ENCODE measurements at places on chromosomes 6 and 20.

- no peak for DNase-seq
Measured at GRCh38 chr6:74764486-74764885, 441.4 kb downstream of the COL12A1 start.

- DNase-seq: no peak
Measured at GRCh38 chr20:64254571-64255360, 782 bp upstream of the PCMTD2 start.

DNA sequence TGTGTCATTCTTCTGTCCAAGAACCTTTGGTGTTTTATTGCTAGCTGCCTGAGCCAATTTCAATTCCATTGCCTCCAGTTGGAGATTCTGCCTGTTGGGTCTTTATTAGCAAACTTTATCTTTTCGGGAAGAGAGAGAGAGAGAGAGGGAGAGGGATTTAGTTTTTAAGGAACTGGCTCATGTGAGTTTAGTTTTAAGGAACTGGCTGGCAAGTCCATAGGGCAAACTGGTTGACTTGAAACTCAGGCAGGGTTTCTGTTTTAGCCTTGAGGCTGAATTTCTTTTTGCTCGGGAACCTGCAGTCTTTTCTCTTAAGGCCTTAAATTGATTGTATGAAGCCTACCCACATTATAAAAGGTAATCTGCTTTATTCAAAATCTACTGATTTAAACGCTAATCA lies 23.0 kb downstream of the BCKDHB start:
- DNase-seq: no peak

- DNase-seq: peak; percentile 47
Measured at GRCh38 chr6:39377539-39377950, 55.0 kb upstream of the KCNK16 start.

DNA sequence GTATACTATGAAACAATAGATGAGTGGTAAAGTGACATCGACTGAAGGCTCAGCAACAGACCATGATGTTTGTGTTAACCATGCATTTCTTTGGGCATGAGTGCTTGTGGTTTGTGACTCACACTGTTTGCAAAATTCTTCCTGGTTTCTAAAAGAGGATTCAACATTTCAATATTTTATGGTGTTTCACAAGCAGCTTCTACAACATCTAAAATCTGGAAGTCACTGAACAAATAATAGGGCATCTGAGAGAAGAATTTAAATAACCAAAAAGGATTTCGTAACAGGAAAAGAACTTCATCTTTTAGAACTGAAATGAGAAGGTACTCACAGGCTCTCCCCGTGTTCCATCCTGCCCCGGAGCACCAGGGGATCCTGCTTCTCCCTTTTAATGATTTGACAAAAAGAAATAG lies 146.2 kb downstream of the COL21A1 start:
- DNase-seq: no peak

GRCh38 chr6:45174045-45174444 lies 154.1 kb upstream of the RUNX2 start:
- peak; percentile 4 for DNase-seq

DNA sequence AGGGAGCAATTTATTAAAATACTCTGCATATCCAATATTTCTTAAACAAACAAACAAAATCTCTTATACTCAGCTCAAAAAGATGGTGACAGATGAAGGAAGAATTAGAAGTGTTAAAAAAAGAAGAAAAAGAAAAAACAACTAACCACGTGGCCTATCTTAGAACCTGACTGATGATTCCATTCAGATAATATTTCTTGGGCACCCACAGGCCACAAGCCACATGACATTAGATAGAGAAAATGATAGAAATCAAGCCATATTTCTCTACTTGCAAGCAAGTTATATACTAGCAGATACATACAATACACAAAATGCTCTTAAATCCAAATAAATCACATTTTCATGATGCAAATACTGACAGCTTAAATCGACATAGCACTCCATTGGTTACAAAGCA lies 14.5 kb upstream of the RAMACL start:
- no peak for DNase-seq

DNA sequence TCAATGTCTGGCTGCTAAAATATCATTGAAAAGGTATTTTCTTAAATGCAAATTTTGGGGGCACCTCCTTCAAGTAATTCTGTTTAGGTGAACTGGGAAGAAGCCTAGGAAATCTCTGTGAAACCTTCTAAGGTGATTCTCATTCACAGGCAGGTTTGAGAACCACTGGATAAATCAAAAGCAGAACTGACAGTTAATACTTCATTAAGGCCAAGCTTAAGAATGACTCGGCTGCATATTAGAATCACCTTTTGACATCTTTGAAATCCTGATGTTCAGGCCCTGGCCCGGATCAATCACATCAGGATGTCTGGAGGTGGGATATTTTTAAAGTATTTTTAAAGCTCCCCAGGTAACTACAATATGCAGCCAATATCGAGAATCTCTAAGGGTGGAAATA lies 50.6 kb downstream of the FKBP1C start:
- no peak for DNase-seq

GRCh38 chr6:1607516-1608221 lies 2.0 kb upstream of the FOXC1 start:
- DNase-seq: no peak

GRCh38 chr20:39600156-39600555 lies 638.0 kb downstream of the DHX35 start:
- DNase-seq: no peak

DNA sequence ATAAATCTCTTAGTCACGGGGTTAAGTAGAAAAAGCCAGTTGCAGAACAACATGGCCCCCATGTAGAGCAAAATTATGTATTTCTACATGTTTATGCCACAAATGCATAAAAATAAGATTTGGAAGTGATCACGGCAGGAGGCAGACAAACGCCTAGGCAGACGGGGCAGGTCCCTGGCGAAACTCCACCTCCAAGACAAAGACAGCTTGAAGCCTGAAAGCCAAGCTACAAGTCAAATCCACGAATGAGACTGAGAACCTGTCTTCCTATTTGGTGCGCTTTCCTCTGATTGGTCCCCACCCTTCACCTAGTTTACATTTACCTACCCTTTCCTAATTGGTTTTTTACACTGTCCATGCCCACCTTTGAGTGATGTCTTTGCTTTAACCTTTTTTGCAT lies 28.7 kb upstream of the AHCY start:
- DNase-seq: no peak

DNA sequence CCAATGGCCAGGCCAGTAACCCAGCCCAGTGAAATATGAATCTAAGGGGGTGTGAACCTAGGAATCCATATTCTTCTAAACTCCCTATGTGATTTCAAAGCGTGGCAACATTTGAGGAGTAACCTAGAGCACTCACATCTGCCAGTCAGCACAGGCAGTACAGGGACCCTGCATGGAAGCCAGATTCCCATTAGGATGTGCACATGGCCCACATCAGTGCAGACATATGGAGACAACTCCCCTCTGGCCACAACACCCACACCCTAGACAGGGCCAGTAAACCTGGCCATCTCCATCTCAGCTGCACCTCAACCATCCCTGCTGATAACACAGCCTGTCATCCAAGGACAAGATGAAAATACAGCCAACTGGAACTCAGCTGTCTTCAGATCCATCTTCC lies 56.5 kb downstream of the KIF16B start:
- DNase-seq: no peak

DNA sequence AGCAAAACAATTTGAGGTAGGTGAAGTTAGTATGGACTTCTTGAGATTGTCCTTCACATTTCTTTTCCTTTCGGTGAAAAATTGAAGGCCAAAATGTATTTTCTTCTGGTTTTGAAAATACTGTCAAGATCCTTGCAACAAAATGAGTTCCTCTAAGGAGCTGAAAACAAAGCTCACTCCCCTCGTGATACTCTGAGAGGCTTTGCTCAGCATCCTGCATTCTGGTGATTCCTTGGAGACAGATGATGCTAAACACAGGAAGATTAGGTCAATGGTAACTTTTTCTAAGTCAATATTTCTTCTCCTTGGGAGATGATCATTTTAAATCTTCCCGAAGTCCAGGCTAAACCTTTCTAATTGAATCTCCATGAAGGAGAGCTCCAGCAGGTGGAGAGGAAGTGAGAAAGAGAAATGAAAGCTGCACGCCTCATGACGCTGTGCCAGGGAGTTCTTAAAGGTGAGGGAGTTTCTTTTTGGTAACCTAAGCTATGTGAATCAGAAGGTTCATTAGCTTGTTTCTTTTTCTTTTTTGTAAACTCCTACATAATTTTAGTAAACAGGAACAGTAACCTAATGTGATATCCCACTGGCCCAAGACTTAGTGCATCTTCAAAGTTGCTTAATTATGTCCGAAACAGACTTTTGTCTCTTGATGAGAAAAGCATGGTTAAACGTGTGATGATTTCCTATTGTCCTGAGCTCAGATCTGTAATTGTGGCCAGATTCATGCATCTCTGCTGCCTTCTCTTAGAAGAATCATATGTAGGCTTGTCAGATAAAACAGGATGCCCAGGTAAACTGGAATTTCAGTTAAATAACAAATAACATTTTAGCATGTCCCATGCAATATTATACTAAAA lies 15.0 kb downstream of the ESR1 start:
- peak; percentile 78 for DNase-seq

DNA sequence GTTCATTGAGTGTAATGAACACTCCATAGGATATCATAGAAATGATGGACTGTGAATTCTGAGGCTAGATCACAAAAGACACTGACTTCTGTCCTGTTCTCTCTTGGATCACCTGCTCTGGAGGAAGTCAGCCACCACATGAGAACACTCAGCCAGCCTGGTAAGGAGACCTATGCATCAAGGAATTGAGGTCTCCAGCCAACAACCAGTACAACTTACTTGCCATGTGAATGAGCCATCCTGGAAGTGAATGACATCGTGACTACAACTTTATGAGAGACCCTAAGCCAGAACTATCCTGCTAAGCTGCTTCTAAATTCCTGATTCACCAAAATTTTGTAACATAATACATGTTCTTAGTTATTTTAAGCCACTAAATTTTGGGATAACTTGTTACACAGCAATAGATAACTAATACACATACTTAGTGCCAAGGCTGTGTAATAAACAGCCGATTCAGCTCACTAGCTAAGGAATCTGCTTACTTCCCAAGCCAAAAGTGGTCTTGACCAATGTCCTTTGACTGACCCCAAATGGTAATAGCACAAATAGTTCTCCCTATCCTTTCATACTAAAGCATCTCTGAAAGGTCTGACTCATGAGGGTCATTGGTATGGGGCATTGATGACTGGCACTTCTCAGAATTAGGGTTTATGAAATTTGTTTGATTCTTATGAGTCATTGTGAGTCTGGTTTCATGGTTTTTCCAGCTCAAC lies 6.9 kb upstream of the CTNNBL1 start:
- DNase-seq: no peak

- DNase-seq: no peak
Measured at GRCh38 chr6:2714111-2714895, 36.4 kb downstream of the MYLK4 start.

GRCh38 chr20:64112691-64113443 lies 5.5 kb upstream of the NPBWR2 start:
- DNase-seq: no peak

GRCh38 chr20:47113362-47114109 lies 218.9 kb downstream of the EYA2 start:
- no peak for DNase-seq

DNA sequence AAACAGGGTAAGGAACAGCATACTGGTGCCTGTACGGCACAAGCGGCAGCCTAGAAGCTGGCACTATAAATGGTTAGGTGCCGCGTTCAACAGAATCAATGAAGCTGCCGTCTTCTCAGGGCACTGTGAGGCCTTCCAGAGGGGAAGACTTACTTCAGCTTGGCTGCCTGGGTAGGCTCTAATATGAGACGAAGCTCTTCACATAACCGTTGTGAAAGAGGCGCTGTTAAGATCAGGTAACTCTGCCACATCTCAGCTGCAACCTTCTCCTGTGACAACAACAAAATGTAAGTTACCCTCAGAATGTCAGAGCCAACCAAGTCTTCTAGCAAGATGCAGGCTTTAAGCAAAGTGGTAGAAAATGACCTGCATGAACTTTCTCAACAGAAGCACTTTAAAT lies 12.0 kb upstream of the LYRM2 start:
- no peak for DNase-seq

DNA sequence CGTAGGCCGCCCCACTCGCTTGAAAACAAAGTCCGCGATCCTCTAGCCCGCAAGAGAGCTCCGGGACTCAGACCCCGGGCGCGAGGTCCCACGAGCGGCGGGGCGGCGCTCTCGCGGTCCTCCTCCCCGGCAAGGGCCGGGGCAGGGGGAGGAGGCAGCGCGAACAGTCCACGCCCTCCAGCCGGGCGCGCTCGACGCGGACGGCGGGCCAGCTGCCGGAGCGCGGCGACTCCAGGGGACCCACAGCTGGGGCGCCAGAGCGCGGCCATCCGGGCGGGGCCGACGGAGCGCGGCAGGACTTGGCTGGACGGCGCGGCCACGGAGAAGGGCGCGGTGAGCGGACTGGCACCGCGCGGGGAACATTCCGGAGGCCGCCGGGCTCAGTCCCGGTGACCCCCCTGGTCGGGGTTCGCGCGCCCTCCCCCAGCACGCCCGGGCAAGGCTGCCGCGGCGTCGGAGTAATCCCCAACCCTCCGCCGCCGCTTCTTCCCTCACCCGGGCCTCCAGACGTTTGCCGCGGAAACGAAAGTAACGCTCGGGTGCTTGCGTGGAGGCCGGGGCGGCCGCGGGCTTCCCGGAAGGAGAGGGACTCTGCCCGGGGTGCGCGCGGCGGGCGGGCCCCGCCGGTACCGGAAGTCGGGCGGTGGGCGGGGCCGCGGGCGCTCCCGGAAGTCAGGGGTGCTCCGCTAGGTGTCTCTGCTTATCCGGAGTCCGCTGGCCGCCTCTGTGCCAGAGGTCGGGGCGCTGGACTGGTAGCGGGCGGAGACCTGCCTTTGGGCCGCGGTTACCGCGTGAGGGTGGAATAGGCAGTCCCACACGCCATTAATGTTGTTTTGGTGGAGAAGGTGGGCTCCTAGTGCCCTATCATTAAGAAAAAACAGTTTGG lies at the start of gene RIPK1:
TSS of gene RIPK1 (plus strand) at position 166 of the 886 bp plus-strand sequence. CDS start 8,330 bp downstream, outside the sequence.
- DNase-seq: peak; percentile 99

DNA sequence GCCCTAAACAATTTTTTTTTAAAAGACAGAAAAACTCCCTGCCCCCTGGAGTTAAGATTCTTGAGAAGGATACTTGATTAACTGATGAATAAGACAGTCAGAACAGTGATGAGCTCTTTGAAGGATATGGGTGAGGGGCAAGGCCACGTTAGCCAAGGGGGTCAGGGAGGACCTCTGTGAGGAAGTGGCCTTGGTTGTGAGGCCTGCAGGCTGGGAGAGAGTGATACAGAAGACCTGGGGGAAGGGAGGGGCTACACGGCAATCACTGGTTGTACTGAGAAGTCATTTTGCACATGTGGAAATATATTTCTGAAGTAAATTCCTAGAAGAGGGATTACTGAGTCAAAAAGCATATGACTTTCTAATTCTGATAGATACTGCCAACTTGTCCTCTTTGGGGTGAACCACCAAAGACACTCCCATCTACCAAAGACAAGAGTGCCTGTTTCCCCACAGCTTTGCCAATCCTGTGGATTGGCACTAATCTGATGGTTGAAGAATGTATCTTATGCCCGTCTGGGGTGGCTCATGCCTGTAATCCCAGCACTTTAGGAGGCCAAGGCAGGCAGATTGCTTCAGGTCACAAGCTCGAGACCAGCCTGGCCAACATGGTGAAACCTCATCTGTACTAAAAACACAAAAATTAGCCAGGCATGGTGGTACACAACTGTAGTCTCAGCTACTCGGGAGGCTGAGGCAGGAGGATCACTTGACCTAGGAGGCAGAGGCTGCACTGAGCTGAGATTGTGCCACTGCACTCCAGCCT lies 22.3 kb upstream of the BCAS4 start:
- no peak for DNase-seq

Data from RPMI8226 (cell line).